GM19239 (cell line): ENCODE measurements at places on chromosomes 2 and 18.

- DNase-seq = no peak
Observed at GRCh38 chr2:241895712-241896641, 26.4 kb downstream of the RTP5 start.

DNA sequence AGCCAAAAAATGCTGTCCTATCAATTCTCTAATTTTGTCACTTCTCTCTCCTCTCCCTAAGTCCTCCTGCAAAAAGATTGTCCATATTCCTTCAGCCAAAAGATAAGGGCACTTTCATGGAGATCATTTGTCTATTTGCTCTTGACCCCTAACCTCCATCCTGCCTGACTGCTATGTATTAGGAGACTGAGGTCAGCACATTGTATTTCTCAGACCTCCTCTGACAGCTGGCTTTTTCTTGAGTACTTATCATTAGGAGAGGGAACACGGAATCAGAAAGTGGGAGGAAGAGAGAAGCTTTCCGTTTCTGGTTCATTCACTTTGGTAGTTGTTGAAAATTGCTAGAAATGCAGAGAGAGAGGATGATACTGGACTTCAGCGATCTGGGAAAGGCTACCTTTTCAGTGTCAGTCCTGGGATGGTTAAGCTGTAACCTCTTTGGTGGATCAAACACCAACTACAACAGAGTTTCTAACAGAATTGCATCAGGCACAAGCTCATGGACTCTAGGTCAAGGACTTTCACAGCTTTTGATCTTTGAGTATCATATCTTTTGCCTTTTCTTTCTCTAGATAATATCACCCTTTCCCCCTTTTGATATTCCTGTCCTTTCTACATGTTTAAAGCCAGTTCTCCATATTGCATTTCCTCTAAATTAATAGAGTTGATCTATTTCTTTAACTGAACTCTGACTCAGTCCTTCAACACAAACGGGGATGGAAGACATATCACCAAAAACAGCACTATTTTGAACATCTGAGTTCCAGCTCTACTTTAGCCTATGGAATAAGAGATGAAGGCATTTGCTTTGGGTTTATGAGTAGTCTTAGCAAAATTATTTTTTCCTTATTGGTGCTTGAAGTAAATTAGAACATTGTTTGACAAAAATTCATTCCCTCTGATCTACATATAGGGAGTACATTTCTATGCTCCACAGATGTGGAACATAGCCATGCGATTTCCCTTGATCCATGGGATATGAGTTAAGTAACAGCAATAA lies 63.3 kb upstream of the KYNU start:
- no peak for DNase-seq

- no peak for DNase-seq
Observed at GRCh38 chr2:152067823-152068222, 31.0 kb downstream of the CACNB4 start.

- DNase-seq = no peak
Observed at GRCh38 chr18:26479065-26479680, 69.2 kb downstream of the KCTD1 start.

DNA sequence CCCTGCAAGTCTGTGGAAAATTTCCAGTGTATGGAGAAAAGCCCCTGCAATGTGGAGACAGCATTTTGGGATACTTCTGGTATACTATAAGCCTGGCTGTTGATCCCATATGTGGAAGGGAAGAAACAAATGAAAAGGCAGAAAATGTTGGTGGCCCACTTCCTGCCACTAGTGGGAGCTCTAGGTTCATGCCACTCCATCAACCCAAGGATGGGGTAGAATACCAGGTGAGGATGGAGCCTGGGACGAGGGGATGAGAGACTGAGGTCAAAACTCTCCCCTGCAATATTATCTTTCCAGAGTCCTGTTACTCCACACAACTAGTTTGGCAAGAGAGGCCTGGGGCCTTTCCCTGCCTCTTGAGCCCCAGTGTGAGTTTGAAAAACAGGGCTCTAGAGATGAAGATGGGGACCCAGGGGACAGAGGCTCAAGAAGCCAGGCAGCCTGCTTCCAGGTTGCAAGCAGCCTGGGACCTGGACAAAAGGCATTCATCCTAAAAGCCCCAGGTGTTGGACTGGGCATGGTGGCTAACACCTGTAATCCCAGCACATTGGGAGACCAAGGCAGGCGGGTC lies 31.9 kb downstream of the BMP10 start:
- DNase-seq = no peak

GRCh38 chr2:196435189-196435588 lies 204.3 kb upstream of the CCDC150 start:
- DNase-seq = no peak

DNA sequence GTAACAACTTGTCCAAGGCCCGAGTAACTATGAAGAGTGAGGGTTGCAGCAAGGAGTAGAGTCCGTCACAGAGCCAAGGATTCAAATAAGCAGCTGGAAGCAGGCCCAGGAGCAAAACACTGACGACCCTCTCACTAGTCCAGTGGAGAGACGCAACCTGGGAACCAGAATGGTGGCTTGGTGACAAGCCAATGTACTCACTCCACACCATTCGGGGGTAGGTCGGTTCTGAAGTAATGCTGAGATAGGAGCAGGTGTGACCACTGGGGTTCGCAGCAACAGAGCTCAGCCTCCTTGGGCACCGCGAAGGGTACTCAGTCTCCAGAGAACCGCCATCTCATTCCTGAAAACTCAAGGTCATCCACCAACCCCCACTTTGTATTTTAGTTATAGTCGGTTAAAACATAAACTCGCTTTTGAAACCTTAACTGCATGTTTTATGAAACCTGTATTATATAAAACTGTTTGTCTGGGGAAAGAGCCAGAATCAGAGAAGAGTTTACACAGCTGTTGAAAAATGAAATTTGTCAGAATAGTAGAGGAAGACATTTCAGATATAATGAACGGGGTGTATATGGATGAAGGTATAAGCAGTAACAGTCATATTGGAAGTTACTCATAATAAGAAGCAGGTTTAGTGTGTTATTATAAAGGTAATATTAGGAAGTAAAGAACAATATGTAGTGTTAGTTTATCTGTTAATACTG lies 8.6 kb downstream of the ANKRD62 start:
- DNase-seq = no peak
